ENCODE measurements at places on chromosomes 4 and X.

- DNase-seq = peak; percentile 23
Observed at GRCh38 chrX:41923978-41924683, 777 bp upstream of the CASK start.

DNA sequence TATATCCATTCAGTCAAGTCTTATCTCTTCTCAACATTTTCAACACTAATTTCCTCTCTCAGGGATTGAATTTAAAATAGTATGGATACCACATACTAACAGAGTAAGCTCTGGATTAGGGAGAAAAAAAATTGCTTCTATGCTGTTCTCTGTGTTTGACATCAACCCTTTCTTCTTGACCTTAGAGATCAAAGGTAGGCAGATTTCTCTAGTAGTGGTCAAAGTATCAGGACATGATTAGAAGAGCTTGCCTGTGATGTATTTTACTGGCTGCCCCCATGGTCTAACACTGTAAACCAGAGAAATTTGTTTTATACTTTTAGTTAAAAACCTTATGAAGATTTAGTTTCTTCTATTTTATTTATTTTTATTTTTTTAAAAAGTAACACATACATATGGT lies 8.3 kb downstream of the ADH6 start:
- no peak for DNase-seq

DNA sequence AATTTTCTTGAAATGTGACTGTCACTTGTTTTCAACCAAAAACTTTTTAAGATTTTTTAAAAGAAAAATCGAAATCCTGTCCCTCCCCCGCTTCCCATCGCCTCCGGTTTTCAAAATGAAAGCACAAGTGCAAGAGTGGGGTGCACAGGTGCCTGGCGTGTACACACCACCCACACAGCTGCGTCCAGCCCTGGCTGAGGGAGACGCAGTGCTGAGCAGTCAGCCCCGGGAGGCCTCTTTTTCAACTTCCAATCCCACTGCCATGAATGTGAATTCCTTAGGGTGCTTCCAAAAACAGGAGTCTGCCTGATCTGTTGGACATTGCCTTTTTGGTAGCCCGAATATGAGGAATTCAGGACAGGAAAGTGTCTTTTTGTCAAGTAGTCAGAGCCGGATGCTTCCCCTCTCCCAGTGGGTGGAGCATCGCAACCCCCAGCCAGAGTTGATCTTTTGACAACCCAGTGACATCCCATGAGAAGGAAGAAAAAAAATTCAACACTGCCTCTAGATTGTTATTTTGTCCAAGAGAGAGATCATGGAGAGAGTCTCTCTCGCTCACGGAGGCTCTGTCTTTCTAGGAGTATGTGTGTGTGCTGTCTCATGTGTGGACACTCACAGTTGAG lies 8.9 kb downstream of the PRRG3 start:
- no peak for DNase-seq

GRCh38 chr4:107380836-107381438 lies 339.1 kb downstream of the PAPSS1 start:
- no peak for DNase-seq

DNA sequence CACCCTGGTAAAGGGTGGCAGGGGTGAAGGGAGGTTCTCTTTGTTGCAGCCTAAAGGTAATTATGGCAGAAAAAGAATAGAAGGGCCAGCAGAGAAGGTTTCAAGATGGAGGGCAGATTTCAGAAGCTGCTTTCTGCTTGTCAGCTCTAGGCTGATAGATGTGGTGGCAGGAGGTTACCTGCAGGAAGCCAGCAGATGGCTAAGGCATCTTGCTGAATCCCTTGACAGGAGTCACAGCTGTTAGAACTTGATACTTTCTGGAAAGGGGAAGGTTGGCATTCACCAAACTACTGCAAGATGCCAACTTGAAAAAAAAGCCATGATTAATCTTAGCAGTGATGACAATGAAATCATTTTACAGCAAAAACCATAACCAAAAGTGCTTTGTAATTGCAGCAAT lies 69.5 kb upstream of the CBLL2 start:
- no peak for DNase-seq

All from GM20000 (cell line).